ENCODE measurements at places on chromosomes 4 and X. TPM values are rescaled to one million over a fixed set of nuclear protein-coding genes. Genes with fewer than 3 reads are reported as not detected.

ARR3 gene
- not detected for total RNA-seq

PIGA gene
- total RNA-seq = 8.9 TPM

PNCK gene
- total RNA-seq = not detected

RNF212 gene
- 2.5 TPM for total RNA-seq

ANXA3 gene
- 1.1 TPM for total RNA-seq

TAPT1 gene
- 16.8 TPM for total RNA-seq

PDGFRA gene
- total RNA-seq = 275 TPM

MAOA gene
- total RNA-seq = 0.76 TPM

IGSF1 gene
- total RNA-seq = not detected

TMEM154 gene
- 17.2 TPM for total RNA-seq

DOK7 gene
- total RNA-seq = not detected

FAM149A gene
- 0.13 TPM for total RNA-seq

SMIM43 gene
- total RNA-seq = 3.5 TPM

PRR32 gene
- not detected for total RNA-seq

All from GM23248 (cell line).